ENCODE measurements at places on chromosomes 16 and 17.

DNA sequence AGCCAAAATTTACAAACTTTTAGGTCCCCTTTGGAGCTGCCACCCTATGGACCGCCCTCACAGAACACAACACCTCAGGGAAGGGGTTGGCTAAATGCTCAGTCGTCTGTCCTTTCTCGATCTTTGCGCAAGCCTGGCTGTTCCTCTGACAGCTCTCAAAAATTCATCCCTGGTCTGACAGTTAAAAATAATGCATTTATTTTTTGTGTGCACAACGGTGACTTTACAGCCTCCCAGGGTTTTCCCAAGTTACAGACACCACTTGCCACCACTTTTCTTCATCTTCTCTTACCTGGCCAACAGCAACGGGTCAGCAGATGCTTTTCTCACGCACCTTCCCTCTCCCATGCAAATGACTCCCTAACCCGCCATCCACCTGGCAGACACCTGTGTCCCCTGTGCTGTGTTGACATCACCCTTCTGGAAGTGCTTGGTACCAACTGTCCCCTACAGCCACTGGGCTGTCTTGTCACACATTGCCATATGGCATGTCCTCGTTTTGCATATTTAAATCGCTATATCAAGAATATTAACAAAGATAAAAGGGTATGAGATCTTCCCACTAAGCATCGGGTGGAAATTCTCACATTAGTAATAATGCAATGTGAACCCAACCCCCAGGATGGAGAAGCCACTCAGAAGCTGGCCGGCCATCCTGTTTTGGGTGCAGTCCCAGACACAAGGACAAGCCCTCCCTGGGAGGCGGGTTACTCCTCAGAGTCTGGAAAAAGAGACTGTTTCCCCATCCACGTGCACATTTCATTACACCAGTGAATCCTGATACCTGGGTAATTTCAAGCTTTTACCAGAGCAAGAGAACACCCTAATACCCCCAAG is 187.0 kb downstream of the ZFHX3 start:
- DNase-seq, result no peak

GRCh38 chr17:31073411-31073810 is 21.4 kb upstream of the NF1 start:
- DNase-seq, result no peak

DNA sequence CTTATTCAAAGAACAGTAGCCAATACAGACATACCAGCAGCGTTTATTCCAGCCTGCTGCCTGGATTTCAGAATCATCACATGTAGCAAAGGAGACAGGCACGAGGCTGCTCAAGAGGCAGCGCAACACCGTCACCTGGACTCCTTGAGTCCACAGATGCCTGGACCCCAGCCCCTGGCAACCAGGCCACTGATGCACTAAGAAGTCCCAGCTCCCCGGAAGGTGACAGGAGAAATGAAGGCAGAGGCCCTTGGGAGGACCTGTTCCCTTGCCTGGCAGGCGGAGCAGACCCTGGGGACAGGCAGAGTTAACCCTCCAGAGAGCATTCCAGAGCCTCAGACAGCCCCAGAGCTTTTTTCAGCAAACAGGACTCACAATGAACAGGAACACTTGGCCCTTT is 16.5 kb downstream of the SMIM5 start:
- DNase-seq, result no peak

- no peak for DNase-seq
Observed at GRCh38 chr16:24279982-24280515, 23.9 kb downstream of the CACNG3 start.

GRCh38 chr17:521561-522325 is 169.1 kb upstream of the RPH3AL start:
- DNase-seq, result no peak

- DNase-seq, result no peak
Observed at GRCh38 chr17:43741636-43742035, 17.0 kb downstream of the SOST start.

DNA sequence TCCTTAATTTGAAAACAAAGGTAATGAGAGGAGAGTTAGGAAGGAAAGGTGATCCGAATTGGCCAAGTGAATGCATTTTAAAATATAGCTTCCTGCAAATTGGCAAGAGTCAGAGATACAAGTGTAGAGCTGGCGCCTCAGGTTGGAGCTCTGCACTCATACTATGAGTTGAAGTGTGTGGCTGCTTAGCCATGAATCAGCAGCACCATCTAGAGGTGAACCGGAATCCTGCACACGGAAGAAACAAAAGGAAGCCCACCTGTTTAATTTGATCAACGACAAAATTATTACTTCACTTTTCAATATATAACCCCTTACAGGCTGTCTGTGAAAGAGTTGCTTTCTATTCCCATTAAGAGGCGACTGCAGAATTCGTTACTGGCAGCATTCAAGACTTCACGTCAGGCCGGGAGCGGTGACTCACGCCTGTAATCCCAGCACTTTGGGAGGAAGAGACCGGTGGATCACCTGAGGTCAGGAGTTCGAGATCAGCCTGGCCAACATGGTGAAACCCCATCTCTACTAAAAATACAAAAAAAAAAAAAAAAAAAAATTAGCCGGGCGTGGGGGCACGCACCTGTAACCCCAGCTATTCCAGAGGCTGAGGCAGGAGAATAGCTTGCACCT is 1253.7 kb upstream of the CDH8 start:
- peak; percentile 60 for DNase-seq

GRCh38 chr16:54244061-54244886 is 42.3 kb downstream of the IRX3 start:
- no peak for DNase-seq

GRCh38 chr16:74438492-74438979 is 17.3 kb upstream of the CLEC18B start:
- DNase-seq, result no peak

DNA sequence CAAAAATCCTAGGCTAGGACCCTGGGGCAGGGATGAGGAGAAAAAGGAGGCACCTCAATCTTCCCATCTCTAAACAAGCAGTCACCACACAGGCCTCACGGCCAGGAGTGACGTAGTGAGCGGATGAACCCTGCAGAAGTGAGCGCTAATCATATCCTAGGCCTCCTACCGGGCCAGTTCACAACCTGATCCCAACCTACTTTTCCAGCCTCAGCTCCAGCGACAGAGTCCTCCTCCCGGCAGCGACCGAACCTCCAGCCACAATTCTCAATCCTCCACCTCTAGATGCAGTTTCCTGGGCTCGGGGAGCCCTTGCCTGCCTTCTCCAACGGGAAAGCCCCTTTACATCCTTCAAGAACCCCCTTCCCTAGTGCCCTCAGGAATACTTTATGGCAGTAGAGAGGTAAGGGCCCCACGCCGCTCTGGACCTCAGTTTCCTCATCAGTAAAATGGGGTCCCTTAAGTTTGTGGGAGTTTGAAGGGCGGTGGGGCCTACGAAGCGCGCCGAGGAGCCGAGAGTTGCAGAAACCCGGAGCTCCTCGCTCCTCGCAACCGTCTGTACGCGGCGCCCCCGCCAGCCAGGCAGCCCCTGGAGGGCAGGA is 1.4 kb downstream of the ZNF668 start:
- peak; percentile 23 for DNase-seq

GRCh38 chr17:83037084-83037873 is 42.1 kb upstream of the METRNL start:
- DNase-seq, result no peak

GRCh38 chr16:2364638-2365210 is 24.2 kb upstream of the ABCA3 start:
- DNase-seq, result no peak

GRCh38 chr16:54177052-54177861 is 109.3 kb downstream of the IRX3 start:
- no peak for DNase-seq

- no peak for DNase-seq
Observed at GRCh38 chr17:75625813-75626486, 7.3 kb upstream of the SMIM5 start.

- no peak for DNase-seq
Observed at GRCh38 chr17:41413353-41413957, 10.9 kb downstream of the KRT37 start.

GRCh38 chr17:77354670-77355455 is 214.1 kb downstream of the SEC14L1 start:
- peak; percentile 56 for DNase-seq

DNA sequence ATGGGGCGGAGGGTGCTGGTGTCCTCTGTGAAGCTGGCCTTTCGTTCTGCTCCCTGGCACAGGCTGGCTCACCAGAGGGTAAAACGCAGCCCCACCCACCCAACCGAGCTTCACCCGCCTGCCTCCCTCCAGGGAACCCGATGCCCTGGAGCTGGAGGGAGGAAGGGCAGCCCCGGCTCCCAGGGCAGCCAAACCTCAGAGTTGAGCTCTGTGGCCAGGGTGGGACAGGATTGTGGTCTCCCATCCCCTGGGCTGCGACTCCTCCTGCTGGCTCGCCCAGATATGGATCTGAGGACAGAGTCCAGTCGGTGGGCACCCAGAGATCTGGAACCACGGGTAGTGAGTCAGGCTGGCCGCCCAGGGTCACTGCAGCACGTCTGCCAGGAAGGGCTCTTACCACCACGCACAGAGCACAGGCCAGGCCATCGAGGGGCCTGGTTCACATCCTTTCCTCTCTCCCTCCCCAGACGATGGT is 42.6 kb upstream of the CHMP6 start:
- no peak for DNase-seq

- no peak for DNase-seq
Observed at GRCh38 chr17:81992306-81993102, 15.1 kb downstream of the ASPSCR1 start.

DNA sequence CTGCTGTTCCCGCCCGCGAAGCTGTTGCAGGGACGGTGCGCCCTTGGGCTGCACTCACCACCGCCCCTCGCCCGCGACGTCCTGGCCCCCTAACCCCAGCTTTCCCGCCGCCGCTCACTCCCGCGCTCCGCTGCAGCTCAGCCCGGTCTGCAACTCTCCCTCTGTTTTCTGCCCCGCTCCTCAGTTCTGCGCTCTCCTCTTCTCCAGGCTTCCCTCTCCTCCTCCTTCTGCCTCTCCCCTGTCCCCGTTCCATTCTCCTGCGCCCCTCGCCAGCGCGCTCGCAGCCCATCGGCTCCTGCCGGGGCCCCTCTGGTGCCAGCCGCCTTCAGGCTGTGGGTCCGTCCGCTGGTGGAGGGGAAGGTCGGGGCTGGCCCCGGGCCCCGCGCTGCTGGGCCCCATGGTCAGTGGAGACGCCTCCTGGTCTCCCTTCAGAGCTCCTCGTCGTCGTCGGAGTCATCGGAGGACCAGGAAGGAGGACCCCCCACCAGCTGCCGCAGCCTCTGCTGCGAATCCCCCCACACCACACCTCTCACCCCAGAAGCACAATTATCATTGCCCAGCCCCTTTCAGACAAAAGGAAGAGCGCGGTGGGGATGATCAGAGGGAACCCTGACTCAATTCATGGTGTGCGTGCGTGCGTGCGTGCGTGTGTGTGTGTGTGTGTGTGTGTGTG is 223.2 kb upstream of the FOXF1 start:
- DNase-seq, result no peak

- DNase-seq, result no peak
Observed at GRCh38 chr16:62751218-62751617, 715.0 kb upstream of the CDH8 start.

DNA sequence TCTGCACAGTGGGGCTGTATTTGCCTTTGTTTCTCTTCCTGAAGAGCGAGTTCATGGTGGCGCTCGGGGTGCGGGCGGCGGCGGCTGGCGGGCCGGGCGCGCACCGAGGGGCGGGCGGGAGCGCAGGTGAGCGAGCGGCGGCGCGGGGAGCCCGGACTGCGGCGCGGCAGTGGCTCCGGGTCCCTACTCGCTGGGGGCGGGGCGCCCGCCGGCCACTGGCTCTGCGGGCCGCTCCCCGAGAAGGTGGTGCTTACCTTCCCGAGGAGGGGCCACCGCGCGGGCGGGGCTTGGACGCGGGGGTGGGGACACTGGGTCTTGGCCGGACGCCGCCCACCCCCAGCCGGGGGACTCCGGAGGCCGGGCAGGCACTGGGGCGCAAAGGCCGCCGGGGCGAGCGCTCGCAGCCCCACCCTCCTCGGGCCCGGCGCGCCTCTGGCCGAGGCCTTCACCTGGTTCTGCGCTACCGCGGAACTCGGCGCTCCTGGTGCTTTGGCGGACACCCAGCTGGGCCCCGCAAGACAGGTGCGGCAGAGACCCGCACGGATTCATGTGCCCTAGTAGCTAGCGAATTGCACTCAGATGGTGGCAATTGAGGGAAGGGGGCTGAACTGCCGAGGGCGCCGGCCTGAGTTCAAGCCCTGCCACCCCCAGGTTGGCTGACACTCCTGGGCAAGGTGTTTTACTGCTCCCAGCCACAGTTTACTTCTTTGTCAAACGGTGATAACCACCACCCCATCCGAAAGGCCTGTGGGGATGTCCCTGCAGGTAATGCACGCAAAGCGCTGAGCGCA is at the start of gene PPL:
PPL (minus strand) TSS at position 158 of the 791 bp plus-strand sequence; CDS start at position 55, 103 bp downstream.
- no peak for DNase-seq

DNA sequence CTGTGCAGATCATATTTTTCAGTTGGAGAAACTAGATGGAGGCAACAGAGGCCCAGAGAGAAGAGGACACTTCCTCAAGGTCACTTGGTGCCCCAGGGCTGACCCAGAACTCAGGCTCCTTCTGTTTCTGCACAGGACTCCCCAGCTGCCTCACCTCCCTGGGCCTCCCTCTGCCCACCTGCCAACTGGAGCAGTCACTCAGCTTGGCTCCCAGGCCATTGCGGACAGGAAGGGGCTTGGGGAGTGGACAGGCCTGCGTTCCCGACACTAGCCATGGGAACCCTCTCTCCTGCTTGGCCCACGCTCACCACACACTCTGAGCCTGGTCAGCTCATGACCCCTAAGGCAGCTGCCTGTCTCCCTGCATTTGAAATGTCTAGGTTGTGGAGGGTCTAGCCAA is 78.1 kb upstream of the BRD7 start:
- no peak for DNase-seq

GRCh38 chr17:82143333-82143732 is 45.3 kb upstream of the FASN start:
- DNase-seq, result no peak

DNA sequence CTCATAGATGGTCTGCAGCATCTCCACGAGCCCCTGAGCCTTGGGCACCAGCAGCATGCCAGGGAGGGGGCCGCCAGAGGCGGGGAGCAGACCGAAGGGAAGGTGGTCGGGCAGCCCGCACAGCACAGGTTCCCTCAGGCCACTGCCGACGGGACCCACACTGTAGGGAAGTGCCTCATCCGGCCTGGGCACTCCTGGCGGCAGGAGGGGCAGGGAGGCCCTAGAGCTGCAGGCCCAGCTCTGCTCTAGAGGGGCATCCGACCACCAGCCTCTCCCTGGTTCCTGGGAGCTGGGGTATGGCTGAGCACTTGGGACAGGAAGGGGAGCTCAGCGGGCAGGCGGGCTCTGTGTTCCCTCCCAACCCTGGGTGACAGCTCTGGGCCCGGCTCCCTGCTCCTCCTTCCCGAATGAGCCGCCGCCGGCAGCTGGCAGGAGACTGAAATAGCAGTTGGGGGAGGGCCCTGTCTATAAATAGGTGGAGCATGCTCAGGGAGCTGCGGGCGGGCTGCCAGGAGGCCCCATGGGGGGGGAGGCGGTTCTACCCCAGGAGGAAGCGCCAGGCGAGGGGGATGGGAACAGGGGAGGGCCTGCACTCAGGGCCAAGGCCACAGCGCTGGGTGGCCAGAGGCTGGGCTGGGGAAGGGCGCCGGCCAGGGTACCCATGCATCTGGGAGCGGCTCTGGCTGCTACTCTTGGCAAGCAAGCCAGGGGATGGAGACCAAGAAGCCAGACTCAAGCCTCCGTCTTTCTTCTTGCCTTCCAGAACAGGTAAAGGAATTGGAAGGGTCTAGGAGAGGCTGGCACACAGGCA is 12.4 kb downstream of the HDAC5 start:
- peak; percentile 78 for DNase-seq

GRCh38 chr16:4679156-4679849 is 14.1 kb upstream of the NUDT16L1 start:
- DNase-seq, result no peak

Data from NCI-H446 (cell line).